ENCODE measurements at places on chromosomes 16 and 17.

DNA sequence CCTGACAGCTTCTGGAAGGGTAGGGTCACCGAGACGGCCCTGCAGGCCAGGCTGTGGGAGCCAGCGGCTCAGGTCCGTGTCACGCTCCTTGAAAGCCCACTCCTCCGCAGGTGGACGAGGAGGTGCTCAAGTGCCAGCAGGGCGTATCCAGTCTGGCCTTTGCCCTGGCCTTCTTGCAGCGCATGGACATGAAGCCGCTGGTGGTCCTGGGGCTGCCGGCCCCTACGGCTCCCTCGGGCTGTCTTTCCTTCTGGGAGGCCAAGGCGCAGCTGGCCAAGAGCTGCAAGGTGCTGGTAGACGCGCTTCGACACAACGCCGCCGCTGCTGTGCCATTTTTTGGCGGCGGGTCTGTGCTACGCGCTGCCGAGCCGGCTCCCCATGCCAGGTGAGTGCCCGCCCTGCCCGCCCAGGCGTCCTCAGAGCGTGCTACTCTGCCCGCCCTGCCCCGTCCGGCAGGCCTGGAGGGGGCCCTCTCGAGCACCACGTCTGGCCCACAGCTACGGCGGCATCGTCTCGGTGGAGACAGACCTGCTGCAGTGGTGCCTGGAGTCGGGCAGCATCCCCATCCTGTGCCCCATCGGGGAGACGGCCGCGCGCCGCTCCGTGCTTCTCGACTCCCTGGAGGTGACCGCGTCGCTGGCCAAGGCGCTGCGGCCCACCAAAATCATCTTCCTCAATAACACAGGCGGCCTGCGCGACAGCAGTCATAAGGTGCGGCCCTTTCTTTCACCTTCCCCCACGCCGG is 1.3 kb downstream of the NAGS start:
- DNase-seq: peak; percentile 23

DNA sequence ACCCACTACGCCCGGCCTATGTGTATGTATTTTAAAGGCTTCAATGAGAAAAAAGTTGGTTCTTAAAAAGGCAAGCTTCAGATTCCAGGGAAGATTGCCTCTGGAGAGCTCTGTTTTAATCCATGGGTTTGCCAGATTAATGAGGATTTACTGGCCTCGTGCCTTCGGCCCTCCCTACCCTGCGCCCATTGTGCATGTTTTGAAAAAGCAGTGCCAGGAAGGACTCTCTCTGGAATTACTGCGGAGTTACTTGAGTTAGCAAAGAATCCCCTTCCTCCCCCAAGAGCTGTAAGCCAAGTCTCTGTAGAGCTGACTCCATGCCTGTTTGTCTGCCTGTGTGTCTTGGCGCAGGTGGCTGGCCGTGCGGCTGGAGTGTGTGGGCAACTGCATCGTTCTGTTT is 98.9 kb downstream of the ABCC6 start:
- DNase-seq: no peak

DNA sequence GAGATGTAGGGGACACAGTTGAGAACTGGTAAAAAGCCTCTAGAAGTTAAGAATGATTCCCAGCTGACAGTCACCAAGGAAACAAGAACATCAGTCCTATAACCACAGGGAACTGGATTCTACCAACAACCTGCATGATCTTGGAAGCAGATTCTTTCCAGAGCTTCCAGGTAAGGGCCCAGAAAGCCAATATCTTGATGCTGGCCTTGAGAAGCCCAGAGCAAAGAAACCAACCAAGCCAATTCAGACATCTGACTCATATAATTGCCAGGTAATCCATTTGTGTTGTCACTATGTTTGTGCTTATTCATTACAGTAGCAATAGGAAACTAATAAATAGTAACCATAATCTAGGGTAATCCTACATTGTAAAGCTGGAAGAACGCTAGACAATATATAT is 81.6 kb downstream of the CACNG1 start:
- DNase-seq: no peak

DNA sequence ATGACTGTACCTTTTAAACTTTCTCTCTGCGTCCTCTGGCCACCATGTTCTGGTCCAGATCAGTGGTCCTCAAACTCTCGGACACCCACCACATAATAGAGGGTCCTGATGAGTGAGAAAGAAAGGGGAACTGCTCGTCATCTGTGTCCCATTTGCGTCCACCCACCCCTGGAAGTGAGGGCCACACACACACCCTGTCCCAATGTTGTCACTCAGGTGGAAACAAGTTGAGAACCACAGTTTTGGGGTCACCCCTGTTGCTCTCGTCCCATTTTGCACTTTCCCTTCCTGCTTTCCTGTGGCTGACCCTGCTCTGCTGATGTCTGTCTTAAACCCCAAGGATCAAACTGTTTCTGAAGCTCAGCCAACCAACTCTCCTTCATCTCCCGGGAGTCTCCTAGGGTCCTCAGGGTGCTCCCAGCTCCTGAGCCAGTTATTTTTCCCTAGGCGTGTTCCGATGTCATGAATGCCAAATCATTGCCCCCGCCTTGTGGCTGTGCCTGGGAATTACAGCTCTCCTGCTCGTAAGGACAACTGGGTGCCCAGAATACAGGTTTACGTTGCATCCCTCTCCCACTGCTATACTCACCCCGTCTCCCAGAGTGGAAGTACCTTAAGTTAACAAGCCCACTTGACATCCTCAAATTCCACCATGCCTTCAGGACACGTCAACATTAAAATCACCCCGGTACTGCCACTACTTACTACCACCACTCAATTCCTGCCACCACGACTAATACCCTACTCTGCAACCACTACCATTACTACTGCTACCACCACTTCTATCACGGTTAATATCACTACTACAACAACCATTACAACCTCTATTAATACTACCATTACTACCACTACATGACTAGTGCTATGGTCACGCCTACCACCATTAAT is 26.0 kb upstream of the HNF1B start:
- no peak for DNase-seq

- DNase-seq: peak; percentile 16
These were observed 499 bp downstream of the PIP4K2B start for GRCh38 chr17:38798614-38799500.

- no peak for DNase-seq
These were observed 30.1 kb upstream of the GAA start for GRCh38 chr17:80071116-80071841.

- no peak for DNase-seq
These were observed 43.4 kb downstream of the HNF1B start for GRCh38 chr17:37701496-37701898.

DNA sequence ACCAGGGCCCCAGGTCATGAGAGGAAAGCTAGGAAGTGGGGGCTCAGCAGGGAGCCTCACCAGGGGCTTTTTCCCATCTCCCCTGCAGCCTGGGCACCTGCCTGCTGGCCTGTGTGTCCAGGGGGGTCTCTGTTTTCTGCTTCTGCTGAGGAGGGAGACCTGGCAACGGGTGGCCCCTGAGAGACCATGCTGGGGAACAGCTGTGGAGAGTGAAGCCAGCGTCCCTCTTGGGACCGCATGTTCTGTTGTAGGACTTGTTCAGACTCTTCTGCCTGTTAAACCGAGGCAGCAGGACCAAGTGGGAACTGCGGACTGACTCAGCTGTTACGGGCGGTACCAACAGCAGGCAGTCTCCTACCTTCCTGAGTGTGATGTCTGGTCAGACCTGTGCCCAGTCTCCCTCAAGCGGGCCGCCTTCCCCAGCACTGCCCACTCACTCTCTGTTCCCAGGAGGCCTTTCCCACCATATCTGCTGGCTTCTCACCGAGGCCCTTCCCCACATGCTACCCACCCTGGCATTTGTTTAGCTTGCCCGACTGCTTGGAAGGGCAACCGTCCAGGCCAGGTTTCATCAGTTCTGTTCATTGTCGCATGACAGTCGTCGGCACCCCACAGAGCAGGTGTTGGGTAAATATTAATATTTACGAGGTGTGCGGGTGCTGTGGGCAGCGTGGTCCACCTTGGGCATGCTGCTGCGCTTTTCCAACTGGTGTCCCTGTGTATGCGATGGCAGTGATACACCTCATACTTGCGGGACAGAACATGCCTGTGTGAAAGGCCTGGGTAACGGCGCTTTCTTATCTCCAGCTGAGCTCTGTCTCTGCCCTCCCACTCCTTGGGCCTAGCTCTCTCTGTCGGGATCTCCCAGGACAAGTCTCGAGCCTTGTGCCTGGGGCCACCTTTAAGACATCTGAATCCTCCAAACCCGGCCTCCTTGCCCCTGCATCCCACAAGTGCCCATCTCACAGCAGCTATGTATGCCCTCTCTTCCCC is 69.4 kb downstream of the MPRIP start:
- no peak for DNase-seq

DNA sequence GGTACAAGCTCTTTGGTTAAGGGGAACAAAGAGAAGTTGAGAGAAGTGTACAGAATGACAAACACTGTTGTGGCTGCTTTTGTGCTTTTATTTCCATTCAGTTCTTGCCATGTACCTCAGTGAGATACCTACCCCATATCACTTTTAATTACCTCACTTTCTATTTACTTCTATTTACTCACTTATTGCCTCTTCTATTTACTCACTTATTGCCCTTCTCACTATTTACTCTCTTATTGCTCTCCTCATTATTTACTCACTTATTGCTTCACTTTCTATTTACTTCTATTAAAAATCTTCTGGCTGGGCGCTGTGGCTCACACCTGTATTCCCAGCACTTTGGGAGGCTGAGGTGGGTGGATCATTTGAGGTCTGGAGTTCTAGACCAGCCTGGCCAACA is 41.9 kb downstream of the MBTD1 start:
- no peak for DNase-seq

- no peak for DNase-seq
These were observed 13.9 kb downstream of the SOCS3 start for GRCh38 chr17:78345791-78346494.

GRCh38 chr16:50204453-50205108 is 51.5 kb downstream of the TENT4B start:
- DNase-seq: no peak

GRCh38 chr17:73470316-73470826 is 158.6 kb upstream of the CDC42EP4 start:
- DNase-seq: no peak

GRCh38 chr16:46882940-46883307 is 1.2 kb upstream of the GPT2 start:
- DNase-seq: no peak
